ENCODE measurements at places on chromosomes 7 and 10.

- DNase-seq: no peak
These were observed 25.9 kb downstream of the FAM20C start for GRCh38 chr7:218316-218715.

GRCh38 chr7:123727071-123727837 lies 21.5 kb downstream of the WASL start:
- DNase-seq: no peak

- DNase-seq: no peak
These were observed 129.9 kb downstream of the IPMK start for GRCh38 chr10:58137813-58138212.

DNA sequence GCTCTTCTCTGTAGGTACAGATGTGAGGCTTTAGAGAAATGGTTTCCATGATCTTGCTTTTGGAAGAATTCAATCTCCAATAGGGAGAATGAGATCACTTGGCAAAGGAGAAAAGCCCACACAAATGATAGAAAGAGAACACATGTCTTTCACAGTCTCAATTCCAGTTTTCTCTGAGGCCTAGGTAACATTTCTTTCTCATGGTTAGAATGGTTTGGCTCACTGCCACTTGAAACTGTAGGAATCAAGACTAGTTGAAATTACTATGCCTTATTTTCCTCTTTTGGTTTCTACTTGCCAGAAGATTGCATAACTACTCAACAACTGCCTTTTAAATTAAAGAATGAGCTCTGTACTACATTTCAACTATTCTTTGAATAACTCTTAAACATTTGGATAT lies 276.5 kb upstream of the TEX47 start:
- DNase-seq: no peak

DNA sequence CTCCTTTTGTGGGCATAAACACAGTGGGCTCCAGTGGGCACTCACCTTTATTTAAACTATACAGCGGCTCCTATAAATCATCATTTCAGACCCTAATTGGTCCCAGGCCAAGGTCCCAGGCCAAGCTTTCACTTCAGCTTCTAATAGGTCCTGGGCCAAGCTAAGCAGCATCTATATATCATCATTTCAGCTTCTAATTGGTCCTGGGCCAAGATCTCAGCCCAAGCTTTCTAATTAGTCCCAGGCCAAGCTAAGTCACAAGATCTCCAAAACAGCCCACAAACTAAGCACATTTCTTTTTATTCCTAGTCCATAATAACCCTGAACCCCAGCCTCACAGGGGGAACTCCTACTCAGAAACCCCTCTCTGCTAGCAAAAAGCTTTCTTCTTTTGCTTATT lies 47.1 kb downstream of the ZNF680 start:
- no peak for DNase-seq

GRCh38 chr10:103470761-103471653 lies 8.0 kb downstream of the CALHM3 start:
- peak; percentile 70 for DNase-seq

DNA sequence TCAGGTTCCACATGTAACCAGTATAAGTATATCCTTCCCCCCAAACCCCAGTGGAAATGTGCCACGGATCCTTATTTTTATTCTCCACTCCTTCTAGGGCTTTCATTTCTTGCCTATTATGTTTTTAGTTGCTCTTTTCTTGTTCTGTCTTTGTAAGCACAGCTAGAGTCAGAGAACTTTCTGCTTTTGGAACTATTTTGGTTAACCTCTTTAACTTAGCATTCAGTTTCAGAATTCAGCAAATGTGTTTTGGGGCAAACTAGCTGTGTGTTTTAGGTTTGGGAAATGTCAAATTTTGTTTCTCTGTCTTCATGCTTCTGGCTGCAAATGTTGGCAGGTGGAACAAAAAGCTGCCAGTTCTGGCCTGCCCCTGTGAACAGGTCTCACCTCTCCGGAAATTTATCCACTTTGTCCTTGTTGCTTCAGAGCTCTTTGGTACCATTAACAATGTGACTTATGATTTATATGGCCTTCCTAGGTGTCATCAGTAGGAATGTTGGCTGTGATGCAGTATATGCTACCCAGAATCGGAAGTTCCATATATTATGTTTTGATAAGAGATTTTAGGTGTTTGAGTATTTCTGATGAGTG lies 156.1 kb downstream of the ADK start:
- DNase-seq: no peak

DNA sequence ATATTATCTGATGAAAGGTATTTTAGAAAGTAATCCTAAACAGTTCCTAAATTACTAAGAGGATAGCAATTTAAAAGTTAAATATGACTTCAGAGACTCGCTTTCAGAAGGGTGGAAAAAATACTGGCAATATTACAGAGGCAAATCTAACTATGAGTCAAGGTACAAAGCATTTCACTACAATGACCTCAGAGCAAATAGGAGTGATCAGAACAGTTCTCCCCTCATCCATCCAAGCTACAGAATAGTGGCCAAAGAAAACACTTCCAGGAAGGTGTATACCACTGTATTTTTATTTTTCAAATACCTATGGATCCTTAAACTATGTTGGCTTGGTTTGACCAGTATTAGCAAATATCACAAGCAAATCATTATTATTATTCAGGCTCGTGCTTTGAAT lies 112.8 kb upstream of the ODAD2 start:
- no peak for DNase-seq

DNA sequence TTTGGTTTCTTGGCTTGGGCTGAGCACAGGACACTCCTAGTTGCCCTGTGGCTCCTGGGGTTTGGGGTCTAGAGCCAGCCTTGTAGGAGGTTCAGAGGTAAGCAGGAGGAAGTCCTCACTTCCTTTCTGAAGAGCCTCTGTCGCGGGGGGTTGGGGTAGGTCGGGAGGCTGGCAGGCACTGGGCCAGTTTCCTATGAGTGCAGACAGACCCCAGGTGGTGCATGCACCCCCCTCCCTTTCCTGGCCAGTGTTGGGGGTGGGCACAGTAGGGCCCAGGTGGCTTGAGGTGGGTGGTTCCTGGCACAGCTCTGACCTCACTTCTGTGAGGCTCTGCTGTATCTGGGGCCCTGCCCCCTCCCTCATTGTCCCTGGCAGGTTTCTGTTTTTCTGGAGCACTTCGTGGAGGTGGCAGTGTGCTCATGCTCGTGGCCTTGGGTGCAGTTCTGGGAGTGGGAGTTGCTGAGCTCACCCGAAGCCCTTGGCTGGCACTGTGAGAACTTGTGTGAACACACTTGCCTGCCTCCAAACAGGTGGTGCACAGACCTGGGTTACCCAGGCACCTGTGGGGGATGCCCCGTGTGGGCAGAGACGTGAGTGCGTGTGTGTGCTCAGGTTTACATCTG lies 1.8 kb downstream of the PALD1 start:
- no peak for DNase-seq

DNA sequence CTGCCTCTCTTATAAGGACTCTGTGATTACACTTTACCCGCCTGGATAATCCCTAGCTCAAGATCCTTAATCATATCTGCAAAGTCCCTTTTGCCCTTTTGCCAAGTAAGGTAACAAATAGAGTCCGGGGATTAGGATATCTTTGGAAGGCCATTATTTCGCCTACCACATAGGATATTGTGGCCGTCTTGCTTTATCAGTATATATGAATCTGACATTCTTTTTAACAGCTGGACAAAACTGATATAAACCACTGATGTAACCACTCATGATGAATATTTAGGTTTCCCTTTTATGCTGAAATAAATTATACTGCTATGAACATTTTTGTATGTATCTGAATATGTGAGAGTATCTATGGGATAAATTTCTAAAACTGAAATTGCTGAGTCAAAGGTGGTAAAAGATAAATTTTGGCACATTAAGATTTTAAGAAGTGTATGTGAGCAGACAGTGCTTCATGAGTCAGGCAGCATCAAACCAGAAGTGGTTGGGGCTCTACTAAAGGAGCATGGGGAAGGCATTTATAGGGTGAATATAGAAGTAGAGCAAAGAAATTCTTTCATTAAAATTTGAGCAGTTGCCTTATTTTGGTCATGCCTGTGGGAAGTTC lies 44.7 kb downstream of the AVL9 start:
- DNase-seq: no peak

DNA sequence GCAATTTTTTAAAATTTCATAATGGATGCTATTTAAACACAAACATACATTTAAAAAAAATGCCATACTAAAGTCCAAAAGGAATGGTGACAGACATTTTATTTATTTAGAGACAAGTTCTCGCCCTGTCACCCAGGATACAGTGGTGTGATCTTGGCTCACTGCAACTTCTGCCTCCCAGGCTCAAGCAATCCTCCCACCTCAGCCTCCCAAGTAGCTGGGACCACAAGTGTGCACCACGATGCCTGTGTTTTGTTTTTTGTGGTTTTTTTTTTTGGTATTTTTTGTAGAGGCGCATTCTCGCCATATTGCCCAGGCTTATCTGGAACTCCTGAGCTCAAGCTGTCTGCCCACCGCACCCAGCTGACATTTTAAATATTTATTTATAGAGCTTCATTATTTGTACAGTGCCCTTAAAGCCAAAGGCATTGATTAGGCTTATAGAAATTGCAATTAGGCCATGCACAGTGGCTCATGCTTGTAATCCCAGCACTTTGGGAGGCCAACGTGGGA lies 703.5 kb downstream of the AUTS2 start:
- no peak for DNase-seq

DNA sequence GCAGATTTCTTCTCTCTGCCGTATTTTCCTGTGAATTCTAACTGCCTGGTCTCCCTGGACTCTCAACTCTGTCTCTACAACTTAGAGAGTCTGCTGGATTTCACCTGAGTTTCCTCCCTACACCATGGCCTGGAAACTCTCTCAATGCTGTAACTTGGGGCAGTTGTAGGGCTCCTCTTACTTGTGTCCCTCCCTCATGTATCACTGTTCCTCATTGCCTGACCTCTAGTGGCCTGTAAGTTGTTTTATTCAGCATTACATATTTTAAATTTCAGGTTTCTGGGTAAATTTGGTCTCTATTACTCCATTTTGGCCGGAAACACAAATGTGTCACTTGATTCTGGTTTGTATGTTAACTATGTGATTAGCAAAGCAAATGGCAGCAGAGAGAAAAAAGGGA lies 70.9 kb downstream of the DYNC1I1 start:
- DNase-seq: no peak

DNA sequence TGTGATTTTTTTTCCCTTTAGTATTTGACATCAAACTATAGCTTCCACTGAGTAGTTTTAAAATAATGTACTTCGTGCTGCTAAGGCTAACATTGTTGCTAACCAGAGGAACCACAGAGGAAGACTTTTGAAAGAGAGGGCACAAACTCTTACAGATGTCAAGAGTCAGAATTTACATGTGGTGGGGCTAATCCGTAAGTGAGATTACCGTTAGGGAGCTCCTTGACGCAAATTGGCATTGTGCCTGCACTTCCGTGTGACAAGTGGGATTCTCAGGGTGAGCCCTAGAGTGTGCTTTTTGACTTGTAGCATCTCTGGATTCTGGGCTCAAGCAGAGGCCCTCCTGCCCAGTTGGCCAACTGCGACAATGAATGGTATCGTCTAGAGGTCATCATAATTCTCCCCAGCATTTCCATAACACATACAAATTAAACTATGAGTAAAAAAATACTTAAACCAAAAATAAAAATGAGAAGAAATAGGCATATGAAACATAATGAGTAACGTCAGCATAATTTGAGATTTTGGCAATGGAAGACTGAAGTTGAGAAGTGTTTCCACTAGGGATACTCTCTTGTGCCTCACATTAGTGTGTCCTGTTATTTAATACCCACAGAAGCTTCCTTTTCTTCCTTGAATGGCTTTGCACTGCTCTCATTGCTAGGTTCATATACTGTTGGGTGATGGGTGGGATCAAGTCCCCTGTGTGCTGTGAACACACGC lies 164.0 kb downstream of the SDK1 start:
- no peak for DNase-seq

DNA sequence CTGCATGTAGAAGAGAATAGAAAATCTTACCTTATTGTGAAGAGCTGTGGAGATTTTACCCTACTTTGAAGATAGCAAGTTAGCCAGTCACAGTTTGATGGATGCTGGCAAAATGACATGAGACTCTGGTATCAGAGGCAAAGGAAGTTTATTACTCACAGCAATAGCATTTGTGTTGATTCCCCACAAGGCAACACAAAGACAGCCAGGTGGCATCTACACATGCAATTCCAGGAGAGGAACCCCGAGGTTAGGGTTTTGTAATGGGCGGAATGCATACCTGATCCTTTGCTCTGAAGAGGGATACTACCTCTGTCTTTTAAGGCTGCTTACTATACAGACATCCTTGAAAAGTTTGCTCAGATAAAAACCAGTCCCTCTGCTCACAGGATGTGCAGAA lies 59.5 kb downstream of the AHR start:
- DNase-seq: no peak

DNA sequence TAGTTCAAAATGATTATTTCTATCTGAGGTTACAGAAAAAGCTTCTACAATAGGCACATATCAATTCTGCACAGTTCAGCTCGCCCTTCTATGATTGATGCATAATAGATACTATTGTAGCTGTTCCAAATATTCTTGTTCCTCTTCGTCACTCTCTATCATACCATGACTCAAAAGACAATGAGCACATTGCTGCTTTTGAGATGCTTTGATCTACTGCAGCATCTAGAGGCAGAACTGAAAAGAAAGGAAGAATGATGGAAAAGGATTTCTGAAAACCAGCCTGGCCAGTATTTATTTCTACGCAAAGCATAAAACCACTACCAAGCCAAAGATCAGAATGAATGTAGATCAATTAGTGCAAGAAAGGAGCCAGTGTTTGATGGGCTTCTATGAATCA lies 59.3 kb upstream of the PLXDC2 start:
- no peak for DNase-seq

- DNase-seq: no peak
These were observed 10.0 kb upstream of the PCGF5 start for GRCh38 chr10:91210435-91210834.

- DNase-seq: no peak
These were observed 8.6 kb downstream of the FAM241B start for GRCh38 chr10:69638642-69639041.

DNA sequence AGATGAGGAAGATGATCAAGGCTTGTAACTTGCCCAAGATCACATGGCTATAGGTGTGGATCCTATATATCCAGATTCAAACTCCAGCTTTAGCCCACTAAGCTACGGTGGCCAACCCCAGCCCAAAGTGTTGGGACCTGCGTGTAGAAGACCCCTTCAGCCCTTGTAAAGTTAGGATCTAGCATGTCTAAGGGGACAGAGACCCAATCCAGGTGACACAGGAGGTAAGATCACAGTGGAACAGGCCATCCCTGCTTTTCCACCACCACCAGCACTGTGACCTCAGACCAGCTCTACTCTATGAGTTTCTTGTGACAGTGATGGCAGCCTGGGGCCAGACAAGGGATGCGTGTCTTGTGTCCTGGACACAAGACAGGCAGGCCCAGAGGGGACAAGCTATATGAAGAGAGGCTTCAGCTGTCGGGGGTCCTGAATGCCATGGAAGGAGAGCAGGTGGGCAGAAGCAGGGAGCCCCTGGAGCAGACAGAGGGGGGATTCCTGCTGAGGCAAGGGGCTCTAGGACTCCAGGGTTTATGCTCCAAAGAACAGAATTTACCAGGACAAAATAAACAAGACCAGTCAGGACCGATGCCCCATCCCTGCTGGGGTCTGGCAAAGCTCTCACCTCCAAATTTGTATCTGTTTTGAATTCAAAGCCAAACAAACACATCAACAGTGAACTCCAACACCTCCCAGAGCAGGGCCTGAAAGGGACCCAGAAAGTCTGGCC lies 10.4 kb downstream of the GPRIN2 start:
- DNase-seq: no peak

GRCh38 chr7:23490357-23491135 lies 20.3 kb upstream of the IGF2BP3 start:
- peak; percentile 37 for DNase-seq
